NCI-H510A (cell line): ENCODE measurements at places on chromosomes 1 and 21.

- no peak for DNase-seq
Observed at GRCh38 chr1:172733815-172734214, 74.9 kb downstream of the FASLG start.

DNA sequence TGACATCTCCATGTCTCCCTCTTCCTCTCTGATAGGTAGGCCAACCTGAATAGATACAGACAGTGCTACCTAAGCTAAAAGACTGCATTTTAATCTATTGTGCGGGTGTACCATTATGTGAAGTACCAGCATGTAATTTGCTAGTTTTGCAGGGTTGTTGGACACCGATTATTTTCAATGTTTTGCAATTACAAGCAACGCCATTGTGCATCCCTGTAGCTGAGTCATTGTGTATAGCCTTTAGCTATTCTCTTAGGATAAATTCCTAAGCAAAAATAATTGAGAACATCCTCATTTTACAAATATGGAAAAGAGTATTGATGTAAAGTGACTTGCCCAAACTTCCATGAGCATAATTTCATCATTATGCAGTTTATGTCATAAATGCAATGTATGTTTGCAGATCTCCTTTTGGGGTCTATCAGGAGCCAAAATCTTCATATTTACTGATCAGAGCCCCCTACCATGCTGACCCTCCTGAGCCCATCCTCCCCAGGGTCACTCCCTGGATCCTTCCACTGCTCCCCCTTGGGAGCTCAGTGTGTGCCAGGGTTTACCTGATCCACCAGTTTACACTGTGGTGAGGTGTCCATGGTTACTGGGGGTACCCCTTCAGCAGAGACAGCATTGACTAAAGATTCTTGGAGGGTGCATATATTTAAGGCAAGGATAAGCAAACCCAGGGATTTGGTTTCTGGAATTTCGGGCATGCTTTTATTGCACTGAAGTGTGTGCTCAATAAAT is 80.6 kb downstream of the CCDC185 start:
- DNase-seq = no peak

- DNase-seq = no peak
Observed at GRCh38 chr1:229947968-229948367, 119.1 kb upstream of the GALNT2 start.

DNA sequence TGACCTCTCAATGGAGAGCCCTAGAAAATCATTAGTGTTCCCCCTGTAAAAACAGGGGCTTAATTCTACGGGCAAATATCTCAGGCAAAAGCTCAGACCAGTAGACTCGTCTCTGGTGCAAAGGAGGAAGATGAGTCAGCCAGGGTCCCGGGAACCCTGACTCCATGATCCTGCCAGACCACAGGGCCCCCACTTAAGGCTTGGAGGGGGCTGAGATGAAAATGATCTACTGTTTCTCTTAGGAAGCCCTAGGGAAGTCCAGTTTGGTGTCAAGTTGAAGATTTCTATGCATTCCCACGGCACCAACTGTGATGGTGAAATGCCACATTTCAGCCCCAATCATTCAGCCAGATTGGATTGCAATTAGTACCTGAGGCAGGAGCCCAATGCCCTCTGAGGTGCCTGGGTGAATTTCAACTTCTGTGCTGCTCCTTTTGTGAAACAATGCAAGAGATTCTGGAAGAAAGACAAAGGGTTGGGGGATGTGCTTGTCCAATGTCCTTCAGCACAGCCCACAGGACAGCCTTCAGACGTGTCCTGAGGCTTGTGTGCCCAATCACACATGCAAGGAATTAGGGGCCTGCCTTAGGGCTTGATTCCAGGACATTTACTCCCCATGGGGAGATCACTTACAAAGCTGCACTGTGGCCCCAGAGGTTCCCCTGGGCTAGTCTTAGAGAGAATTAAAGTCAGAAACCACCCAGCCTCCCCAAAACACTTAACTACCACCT is 18.1 kb downstream of the NAV1 start:
- DNase-seq = no peak

DNA sequence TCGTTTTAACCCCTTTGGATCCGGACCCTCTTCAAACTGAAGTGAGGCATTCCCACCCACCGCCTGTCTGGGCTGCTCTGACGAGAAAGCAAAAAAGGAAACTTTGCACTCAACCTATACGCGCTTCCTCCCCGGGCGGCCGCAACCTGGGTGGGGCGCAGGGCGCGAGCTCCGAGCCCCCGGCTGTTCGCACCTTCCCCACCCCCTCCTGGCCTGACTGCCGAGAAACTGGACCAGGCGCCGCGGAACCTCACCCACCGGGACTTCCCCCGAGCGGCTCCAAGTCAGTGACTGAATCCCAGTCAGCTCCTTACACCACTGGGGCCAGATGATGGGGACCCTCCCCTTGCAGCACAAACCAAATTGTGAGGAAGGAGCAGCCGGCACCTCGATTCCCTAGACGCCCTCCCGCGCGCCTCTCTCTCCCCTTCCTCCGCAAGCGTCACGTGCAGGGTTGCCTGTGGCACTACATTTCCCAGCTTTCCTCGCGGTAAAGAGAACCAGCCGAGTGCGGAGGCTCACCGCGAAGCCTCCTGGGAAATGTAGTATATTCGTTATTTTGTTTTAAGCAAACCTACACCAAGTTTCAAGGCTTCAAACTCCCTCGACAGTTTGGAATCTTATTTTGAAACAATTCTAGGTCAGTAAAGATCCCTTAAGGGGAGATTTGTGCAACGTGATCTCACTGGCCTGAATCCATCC is at the start of gene RAB29:
RAB29 (minus strand) TSS at position 468 of the 702 bp plus-strand sequence. CDS start 526 bp downstream, outside the sequence.
- peak; percentile 27 for DNase-seq

DNA sequence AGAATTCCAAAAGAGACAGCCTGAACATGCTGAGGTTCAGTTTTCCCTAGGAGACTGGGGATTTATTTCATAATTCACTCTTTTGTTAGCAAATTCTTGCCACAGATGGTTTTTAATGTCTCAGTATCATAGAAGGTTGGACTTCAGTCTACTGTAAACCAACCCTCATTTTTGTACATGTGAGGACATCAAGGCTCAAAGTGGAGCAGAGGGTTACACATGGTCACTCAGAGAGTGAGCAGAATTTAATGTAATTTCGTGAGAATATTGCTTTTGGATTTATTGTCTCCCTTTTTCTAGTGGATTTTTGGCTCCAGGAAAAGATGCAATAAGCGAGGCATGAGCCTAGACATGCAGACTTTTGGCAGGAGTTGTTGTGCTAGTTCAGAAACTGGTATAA is 210.8 kb upstream of the JUN start:
- DNase-seq = no peak

DNA sequence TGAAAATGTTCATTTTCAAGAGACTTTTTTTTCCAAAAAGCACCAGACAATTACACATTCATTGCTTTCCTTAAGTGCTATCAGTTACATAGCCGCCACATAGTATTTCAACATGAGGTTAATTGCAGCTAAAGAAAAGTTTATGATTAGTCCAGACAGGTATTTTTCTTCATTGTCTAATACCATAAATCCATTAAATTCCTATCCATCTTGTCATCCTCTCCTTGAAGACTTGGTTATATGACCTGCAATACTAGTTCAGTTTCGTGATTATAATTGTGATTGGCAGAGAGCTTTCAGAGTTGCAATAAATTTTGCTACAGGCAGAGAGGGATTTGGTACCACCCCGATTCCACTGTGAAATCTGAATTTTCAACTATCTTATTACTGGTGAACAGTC is 437.7 kb downstream of the GPATCH2 start:
- DNase-seq = no peak

DNA sequence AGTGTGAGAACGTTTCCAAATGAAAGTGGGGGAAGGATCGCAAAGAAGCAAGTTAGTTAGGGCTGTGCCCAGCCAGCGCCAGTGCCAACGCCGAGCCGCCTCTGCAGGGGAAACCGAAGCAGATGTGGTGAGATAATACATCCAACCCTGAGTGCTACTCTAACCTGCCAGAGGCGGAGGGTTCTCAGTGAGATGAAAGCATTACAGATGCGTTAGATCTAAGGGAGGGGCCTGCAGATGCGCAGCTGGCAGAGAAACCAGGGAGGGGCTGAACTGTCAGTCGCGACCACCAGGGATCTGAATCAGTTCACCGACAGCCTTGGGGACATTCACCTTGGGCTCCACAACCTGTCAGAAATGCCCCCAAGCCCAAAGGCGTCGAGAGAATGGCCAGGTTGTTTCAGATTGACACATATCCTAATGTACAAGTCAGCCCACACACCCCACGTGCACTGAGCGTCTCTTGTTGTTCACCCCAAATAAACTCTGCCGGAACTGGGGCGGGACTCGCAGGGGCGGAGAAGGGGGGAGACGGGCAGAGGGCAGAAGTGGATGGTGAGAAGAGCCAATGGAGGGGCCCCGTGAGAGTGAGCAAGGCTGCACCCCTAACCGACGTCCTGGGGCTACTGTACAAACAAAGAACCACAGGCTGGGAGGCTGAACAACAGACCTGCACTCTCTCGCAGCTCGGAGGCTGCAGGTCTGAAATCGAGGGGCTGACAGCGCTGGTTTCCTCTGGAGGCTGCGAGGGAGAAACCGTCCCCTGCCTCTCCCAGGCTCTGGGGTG is 8.7 kb upstream of the UMODL1 start:
- DNase-seq = peak; percentile 68

- no peak for DNase-seq
Observed at GRCh38 chr1:202329891-202330290, 11.8 kb downstream of the UBE2T start.

DNA sequence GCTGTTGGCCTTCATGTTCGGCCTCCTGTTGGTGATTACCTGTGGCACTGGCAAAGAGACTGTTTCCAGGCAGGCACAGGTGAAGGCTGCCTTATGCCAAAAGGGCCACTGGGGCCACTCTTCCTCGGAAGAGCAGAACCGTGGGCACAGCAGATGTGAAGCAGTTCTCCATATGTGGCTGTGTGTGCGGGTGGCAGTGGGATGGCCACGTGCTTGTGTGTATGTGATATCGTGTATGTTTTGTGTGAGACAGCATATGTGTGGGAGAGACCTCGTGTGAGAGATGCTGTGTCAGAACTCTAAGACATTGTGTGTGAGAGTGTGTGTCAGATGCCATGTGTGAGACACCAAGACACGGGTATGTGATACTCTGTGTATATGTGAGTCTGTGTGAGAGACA is 53.4 kb upstream of the KDM4A start:
- DNase-seq = no peak

- DNase-seq = no peak
Observed at GRCh38 chr1:152466217-152466616, 44.4 kb upstream of the LCE5A start.

- DNase-seq = no peak
Observed at GRCh38 chr1:182301467-182302198, 90.0 kb downstream of the GLUL start.

DNA sequence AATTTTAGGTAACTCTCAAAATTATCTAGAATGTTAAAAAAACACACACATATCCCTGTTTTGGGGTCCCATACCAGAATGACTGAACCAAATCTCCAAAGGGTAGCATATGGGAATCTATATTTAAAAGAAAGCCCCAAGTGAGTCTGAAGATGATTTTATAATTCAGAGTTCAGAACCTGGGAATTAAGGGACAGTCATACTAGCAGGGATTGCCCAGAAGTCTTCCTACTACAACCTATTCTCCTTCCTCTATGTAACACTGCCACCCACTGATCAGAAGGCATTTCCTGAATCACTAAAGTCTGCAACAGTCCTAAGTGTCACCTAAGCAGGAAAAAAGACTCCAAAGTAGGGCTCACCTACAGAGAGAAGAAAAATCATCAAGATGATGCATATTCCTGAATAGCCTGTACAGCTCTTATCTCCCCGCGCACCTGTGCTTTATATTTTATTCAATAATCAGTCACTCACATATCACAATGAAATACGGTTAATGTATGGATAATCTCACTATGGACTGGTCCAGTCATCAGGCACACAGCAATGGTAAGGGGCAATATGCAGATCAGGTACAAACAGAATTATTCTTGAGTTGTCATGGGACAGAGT is 4.9 kb downstream of the RGS1 start:
- DNase-seq = no peak

DNA sequence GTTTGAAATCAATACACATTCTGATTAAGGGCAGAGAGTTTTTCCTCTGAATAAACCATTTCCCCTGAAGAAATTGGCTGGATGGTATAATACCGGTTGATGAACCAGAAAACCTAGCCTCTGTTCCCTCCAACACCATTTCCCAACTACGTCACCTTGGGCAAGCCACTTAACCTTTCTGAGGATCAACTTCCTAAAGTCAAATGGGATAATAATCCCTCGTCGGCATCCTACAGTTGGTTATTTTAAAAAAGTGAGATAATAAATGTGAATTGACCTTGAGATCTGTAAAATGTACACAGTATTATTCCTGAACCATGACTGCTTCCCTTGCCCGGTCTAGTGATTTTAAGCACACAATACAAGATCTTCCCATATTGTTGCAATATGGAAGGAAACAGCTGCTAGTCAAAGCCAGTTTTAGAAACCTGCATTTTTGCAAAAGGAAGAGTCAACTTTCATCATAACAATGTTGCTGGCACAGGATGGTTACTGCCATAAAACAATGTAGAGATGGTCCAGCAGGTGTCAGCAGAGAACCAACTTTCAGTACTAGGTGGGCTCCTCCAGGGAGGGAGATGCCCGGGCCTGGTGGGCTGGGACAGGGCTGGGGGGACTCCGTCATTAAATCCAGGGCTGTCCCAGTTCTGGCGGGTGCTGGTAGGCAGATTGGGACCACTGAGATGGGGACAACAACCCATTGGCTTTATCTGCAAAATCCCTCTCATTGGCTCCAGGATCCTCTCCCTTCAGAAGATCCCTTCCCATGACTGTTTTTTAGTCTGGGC is 5.2 kb upstream of the HLX start:
- DNase-seq = no peak

DNA sequence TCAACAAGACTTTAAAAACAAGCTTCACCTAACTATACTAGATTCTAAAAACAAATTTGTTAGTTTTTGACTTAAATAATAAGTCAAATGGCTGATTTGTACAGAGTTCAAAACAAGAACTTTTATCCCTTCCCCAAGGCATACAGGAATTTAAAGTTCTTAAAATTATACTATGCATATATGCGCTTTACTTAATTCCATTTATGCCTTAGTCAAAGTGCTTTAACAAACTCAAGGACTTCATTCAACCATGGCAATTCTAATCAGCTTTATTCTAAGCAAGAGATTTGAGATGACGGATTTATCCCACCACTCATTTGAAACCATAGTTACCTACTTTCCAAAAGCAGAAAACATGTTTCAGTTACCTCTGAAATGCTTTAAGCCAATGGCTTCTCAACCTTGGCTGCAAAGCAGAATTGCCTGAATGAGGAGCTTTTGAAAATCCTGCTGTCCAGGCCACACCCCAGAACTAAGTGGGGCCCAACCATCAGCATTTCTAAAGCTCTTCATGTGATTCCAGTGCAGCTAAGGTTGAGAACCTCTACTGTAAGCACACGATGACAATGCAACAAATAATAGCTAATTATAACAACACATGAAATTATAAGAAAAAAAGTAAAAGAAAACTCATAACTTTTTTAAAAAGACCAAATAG is 44.6 kb downstream of the TTLL7 start:
- no peak for DNase-seq
